Activated CD4-positive, alpha-beta T cell treated with anti-CD3 and anti-CD28 coated beads, Interleukin-2, amount 50 U/mL, for 24 hours (primary cell): ENCODE measurements at places on chromosomes 1 and 21.

DNA sequence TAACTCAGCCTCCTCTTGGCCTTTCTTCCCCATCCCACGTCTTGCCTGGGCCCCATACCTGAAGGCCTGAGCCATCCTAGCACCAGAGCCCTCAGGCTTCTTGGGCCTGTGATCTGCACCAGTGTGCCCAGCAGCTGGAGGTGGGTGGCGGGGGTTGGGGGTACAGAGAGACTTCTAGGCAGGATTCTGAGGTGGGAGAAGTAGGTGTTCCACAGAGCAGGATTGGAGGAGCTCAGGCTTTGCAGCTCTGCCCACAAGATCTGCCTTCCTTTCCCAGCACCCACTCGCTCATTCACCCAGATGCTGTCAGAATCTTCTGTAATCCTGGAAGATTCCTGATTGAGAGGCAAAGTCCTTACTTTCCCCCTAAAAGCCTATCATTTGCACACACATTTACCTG lies 10.0 kb upstream of the GJB5 start:
- DNase-seq = no peak

DNA sequence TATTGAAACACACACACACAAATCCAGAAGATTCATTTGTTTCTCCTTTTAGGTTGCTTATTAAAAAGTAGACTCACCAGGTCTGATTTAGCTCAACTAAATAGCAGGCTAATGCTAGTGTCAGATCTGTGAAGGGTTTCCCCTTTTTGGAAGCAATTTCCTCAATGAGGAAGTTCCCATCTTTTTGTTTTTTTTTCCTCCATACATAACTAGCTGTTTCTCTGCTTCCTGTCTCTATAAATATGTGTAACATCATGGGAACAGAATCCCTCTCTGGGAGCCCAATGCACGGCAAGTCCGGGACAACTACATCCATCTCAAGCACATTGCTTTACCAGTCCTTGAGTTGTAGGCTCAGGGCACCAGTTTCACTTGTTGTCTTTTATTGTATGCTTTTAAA lies 1421.1 kb downstream of the PLA2G4A start:
- no peak for DNase-seq

DNA sequence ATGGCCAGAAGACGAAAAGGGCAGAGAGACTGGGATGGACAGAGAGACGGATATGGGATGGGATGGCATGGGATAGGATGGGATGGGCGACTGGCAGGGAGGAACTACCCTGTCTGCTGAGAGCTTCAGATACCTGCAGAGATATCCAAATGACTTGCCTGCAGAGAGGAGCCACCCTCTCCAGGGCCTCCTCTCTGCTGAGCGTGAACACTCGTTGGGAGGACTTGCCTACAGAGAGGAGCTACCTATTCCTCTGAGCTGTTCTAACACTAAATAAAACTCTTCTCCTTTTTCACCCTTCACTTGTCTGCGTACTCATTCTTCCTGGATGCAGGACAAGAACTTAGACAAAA lies 67.1 kb upstream of the LRRN2 start:
- DNase-seq = no peak

DNA sequence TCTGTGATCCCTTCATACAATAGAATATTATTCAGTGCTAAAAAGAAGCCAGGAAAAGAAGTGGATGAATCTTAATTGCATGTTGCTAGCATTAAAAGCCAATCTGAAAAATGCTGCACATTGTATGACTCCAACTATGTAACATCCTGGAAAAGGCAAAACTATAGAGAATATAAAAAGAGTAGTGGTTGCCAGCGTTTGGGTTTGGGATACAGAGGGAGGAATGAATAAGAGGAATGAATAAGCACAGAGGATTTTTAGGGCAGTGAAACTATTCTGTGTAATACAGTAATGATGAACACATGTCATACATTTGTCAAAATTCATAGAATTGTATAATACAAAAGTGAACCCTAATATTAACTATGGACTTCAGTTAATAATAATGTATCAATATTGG lies 42.5 kb downstream of the GPR88 start:
- no peak for DNase-seq

DNA sequence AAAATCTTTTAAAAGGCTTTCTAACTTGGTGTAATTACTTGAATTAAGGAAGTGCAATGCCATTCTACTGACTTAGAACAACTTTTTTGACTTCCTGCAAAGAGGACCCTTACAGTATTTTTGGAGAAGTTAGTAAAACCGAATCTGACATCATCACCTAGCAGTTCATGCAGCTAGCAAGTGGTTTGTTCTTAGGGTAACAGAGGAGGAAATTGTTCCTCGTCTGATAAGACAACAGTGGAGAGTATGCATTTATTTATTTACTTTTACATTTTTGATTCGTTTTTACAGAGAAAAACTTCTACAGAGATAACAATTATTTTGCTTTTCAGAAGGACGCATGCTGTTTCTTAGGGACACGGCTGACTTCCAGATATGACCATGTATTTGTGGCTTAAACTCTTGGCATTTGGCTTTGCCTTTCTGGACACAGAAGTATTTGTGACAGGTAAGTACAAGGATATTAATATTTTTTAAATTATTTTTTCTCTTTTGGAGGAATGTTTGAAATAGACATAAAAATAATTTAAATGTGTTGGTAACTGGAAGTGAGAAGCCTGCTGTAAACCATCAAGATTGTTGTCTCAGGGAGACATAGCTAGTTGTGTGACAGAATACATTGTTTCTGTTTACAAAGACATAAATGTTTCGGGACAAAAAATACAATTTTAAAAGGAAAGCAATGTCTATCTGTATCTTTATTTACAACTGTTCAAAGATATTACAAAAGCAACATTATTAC lies at the start of gene PTPRC:
Gene PTPRC, plus strand, starts transcription at position 147 of the 742 bp plus-strand sequence. Its CDS starts 229 bp downstream, at position 376.
- no peak for DNase-seq

GRCh38 chr1:30706528-30706927 lies 16.9 kb downstream of the MATN1 start:
- no peak for DNase-seq

- DNase-seq = no peak
Measured at GRCh38 chr1:193588311-193589082, 402.1 kb upstream of the B3GALT2 start.

- peak; percentile 37 for DNase-seq
Measured at GRCh38 chr1:84959294-84959693, 37.6 kb downstream of the MCOLN2 start.

- DNase-seq = no peak
Measured at GRCh38 chr1:107572674-107573211, 392.2 kb downstream of the VAV3 start.

GRCh38 chr1:197890936-197891335 lies 11.5 kb upstream of the C1orf53 start:
- no peak for DNase-seq

DNA sequence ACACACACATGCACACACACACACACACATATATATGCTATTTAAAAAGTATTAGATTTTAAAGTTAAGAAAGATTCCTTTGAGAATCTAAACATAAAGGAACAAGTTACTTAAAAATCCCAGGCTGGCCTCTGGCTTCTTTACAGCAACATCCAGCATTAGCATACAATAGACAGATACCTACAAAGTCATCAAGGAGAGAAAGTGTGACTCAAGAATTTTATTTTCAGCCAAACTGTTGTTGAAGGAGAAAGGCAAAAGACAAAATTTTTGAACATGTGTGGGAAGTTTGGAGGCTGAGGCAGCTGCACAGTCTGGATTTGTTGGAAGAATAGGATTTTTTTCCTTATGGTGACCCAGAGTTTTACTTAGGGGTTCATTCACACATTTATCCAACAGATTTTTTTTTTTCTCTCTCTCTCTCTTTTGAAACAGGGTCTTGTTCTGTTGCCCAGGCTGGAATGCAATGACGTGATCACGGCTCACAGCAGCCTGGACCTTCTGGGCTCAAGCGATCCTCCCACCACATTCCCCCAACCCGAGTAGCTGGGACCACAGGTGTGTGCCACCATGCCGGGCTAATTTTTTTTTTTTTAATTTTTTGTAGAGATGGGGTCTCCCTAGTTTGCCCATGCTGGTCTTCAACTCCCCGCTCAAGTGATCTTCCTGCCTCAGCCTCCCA lies 24.0 kb upstream of the SPOCD1 start:
- no peak for DNase-seq

DNA sequence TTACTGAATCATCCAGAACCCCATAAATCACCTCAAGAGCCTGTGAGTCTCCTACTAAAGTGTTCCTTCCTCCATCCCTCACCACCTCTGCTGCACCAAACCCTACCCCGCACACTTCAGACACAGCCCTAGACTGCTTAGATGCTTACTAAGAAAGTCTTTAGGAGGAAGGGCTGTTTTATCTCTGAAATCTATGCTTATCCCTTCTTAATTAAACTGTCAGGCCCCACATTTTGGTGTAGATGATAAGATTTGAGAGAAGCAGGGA lies 216.8 kb upstream of the SGIP1 start:
- DNase-seq = no peak

GRCh38 chr1:56424744-56425493 lies 154.4 kb downstream of the PLPP3 start:
- no peak for DNase-seq

DNA sequence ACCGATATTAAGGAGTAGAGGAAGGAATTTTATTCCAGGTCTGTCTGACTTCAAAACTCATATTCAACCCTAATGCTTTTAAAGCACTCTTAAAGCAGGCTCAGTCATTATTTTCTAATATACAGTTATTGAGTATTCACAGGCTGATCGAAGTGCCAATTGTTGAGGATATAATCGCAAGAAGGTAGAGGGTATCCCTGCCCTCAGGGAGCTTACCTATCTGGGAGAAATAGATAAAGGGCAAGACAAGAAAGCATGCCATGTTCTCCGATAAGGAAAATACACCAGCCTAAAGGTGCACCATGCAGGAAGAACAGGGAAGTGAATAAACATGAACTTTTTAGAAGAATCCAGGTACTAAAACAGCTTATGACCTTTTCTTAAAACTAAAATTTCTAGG lies 361.2 kb downstream of the SMYD3 start:
- DNase-seq = no peak

- no peak for DNase-seq
Measured at GRCh38 chr1:7432102-7432899, 338.8 kb upstream of the VAMP3 start.

DNA sequence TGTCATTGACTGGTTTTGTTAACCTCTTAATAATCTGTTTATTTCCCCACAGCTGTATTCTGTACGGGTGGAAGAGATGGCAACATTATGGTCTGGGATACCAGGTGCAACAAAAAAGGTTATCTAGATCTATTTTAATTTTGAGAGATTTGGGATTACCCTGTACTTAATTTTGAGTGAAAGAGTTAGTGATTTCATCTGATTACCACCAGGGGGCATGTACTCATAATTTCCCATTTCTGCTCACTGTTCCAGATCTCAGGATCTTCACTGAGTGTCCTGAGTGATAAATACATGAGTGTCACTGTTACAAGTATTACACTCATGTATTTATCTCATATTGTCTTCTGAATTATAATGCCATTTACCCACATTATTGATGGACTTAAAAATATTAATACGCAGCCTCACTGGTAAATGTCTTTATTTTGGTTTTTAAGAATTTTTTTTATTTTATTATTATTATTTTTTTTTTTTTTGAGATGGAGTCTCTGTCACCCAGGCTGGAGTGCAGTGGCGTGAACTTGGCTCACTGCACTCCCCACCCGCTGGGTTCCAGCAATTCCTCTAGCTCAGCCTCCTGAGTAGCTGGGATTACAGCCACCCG lies 27.4 kb downstream of the DTL start:
- no peak for DNase-seq

DNA sequence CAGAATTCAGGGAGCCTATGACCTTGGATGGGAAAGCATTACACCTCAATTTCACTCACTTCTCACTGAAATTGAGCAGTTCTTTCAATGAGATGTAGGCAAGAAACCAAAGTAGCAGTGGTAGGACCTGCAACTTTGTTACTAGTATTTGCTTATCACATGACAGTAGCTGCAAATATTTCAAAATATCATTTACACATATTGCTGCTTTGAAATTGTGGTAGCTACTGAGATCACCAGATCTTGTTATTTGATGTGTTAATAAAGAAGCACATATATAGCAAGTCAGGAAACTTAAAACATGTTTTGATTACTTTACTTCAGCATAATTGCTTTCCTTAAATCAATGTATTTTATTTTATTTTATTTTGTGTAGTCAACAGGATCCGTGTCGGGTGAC lies 12.9 kb downstream of the LDLRAD2 start:
- DNase-seq = no peak

- no peak for DNase-seq
Measured at GRCh38 chr1:229237320-229237719, 33.6 kb upstream of the RAB4A start.

- DNase-seq = no peak
Measured at GRCh38 chr1:173164686-173165085, 42.4 kb downstream of the TNFSF4 start.

DNA sequence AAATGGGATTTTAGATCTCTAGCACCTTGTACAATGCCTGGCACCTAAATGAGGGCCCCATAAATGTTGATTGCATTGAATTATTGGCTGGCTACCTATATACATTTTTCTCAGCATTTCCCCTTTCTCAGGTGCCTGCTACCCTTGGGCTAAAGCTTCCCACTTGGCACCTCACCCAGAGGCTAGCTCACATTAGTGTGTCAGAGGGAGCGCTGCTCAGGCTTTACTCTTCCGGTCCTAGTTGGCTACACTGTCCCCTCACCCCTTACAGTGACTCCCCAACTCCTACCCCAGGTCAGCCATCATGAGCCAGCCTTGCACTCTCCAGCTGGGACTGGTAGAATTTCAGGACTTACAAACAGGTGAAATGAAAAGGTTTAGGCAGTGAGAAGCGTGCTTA lies 9.5 kb downstream of the TRAF5 start:
- no peak for DNase-seq

DNA sequence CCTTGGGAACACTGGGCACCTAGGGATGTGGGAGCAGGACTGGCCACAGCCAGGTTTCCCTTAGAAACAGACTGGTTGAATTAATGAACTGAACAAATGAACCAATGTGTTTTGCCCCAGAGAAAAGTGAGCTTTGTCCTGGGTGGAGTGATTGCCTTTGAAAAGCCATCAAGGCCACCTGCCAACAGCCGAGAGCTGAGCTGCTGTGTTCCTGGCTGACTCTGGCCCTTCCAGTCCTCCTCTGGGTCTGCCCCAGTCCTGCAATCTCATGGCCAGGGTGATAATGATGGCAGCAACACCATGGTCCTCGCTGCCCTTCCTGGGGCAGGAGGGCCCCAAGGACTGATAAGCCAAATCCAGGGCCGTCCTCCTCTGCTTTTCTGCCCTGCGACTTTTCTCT lies 18.2 kb upstream of the GJA9 start:
- no peak for DNase-seq

DNA sequence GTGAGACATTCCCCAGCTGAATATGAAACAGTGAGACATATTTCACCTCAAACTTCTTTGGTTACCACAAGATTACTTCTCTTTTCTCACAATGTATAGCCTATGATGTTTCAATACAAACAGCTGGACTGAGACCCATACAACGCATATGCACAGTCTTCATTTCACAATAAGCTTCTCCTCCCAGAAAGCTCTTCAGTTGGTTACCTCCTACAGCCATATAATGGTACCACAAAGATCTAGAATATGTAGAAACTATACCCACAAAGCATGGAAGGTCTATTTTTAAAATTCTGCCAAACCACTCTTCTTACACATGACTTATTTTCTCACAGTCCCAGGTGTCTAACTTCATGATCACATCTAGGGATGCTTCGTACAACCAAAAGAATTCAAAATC lies 70.8 kb downstream of the JAK1 start:
- no peak for DNase-seq
